ENCODE measurements at places on chromosomes 3 and 15. TPM values are rescaled to one million over a fixed set of nuclear protein-coding genes. Genes with fewer than 3 reads are reported as not detected.

DNA sequence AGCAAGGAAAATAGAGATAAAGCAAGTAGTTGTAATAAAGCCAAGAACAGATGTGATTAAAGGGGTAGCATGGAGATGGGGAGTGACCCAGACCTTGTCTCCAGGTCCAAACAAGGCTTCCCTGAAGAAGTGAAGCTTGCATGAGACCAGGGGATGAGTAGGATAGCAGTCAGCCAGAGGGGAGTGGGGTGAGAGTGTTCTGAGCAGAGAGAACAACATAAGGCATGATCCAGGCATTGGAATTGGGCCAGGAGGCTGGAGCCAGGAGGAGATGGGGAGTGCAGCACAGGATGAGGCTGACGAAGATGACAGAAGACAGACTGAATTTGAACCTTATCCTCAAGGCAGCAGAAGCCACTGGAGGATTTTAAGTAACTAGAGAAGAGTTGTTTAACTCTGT lies 7.2 kb downstream of the TMOD2 start:
- no peak for DNase-seq

DNA sequence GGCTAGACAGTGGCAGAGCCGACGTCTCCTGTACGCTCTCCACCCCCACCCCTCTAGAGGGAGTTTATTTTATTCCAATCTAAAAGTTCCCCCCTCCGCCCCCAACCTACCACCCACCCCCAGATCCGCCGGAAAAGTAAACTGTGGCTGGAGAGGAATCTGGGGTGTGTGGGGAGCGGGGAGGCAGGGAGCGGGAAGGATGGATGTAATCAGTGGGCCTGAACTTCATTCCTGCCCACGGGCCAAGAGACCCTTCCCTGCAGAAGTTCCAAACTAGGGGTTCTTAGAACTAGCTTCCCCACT lies 537 bp upstream of the CSRNP1 start:
- DNase-seq: no peak

LRRC2 gene
- 0.17 TPM for total RNA-seq

GRCh38 chr3:118984699-118985098 lies 49.9 kb downstream of the IGSF11 start:
- DNase-seq: no peak

AADAC gene
- 0.17 TPM for total RNA-seq

CHRD gene
- 23.9 TPM for total RNA-seq

- DNase-seq: no peak
Observed at GRCh38 chr3:120470870-120471269, 20.1 kb upstream of the FSTL1 start.

- DNase-seq: no peak
Observed at GRCh38 chr3:127819086-127819485, 3.2 kb downstream of the MGLL start.

LMLN gene
- 18.2 TPM for total RNA-seq

DNA sequence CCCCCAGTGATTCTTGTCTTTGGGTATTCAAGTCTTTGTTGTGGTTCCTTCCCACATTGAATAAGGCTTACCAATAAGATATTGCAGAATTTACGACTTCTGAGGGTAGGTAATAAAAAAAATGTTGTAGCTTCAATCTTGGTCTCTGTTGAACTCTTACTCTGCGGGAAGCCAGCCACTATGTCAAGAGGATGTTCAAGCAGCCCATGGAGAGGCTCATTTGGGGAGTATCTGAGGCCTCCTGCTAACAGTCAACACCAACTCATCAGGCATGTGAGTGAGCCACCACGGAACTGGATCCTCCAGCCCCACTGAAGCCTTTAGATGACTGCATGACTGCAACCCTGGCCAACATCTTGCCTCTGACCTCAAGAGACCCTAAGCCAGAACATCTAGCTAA lies 3.2 kb upstream of the TBC1D23 start:
- DNase-seq: peak; percentile 42

GRCh38 chr3:76367281-76367680 lies 581.9 kb upstream of the ZNF717 start:
- DNase-seq: no peak

COLQ gene
- total RNA-seq: not detected

DNA sequence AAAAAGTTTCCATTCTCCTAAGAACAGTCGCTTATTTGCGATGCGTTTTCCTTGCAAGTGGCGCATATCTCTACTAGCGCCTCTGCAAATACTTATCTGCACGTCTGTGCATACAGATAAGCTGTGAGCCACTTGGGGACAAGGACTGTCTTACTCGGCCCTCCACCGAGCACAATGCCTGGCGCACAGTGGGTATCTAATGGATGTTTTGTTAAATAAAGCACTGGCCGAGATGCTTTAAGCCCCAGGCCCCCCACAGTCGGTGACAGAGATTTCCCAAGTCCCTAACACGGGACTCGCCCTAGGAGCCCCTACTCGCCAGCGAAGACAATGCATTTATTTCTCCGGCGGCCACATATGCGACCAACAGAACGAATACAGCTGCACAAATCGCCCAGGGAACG lies 503 bp downstream of the HLTF start:
- peak; percentile 42 for DNase-seq

CCRL2 gene
- not detected for total RNA-seq

DNA sequence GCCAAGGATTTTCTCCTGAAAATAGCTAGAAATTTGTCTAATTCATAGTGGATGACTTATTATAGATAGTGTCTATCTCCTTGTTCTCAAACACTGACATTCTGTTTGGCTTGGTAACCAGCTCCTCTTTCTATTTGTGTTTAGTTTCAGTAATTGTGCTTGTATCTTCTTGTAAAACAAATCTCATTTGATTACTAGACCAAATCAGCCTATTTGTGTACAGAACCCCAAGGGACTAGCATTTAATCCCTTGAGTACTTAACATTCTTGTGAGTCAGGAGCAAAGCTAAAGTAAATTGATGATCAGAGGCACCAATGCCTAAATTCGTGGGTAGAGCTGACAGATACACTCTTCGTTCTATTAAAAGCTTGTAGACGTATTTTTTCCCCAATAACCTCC lies 306.5 kb upstream of the SLITRK3 start:
- DNase-seq: no peak

- DNase-seq: peak; percentile 7
Observed at GRCh38 chr3:154242766-154243165, 81.5 kb downstream of the DHX36 start.

DNA sequence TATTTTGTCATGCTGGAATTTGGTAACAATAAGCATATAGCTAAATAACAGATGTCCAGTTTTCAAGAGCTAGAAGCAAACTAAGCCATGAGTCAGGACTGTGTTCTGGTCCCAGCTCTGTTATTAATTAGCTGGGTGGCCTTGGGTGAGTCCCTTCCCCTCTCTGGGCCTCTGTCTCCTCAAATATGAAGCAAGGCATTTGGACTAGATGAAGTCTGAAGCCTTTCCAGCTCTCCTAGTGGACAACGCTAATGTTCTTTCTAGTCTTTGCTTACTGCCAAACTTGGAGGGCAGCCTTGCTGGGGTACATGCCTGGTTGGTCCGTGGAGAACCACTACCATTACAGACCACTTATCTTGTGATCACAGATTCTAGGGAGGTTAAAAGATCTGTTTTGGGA lies 127.6 kb downstream of the DUT start:
- no peak for DNase-seq

GPR156 gene
- 2.4 TPM for total RNA-seq

- no peak for DNase-seq
Observed at GRCh38 chr15:55277116-55277564, 12.5 kb downstream of the RAB27A start.

DNA sequence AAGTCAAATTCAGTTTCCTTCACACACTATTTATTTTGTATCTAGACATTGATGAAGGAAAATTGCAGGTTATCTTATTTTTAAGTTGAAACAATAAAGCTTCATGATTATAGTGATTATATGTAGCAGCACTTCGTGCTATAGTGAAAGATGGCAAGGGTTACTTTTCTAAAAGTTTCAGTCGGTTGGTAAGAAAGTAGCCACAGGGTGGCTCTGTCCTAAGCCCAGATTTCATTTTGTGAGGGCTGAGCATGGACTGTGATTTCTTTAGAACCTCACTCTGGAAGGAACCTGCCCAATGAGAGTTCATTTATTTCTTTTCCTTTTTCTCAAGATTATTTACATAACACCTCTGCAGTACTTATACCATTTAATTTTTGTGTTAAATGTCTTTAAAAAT lies 66.5 kb downstream of the NME9 start:
- no peak for DNase-seq

CHRNB4 gene
- total RNA-seq: not detected

ADCY5 gene
- 0.99 TPM for total RNA-seq

PIF1 gene
- total RNA-seq: 0.60 TPM

DNA sequence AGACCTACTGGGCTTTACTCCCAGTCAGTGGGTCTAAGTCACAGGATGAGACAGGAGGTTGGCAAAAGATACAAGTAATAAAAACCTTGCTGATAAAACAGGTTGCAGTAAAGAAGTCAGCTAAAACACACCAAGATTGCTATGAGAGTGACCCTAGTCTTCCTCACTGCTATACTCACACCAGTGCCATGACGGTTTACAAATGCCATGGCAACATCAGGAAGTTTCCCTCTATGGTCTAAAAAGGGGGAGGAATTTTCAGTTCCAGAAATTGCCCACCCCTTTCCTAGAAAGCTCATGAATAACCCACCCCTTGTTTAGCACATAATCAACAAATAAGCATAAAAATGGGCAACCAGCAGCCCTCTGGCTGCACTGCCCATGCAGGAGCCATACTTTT lies 966.7 kb upstream of the ROBO1 start:
- DNase-seq: no peak

ERICH6 gene
- total RNA-seq: not detected

GRCh38 chr3:149120051-149120972 lies 9.1 kb upstream of the HPS3 start:
- DNase-seq: peak; percentile 76

DNA sequence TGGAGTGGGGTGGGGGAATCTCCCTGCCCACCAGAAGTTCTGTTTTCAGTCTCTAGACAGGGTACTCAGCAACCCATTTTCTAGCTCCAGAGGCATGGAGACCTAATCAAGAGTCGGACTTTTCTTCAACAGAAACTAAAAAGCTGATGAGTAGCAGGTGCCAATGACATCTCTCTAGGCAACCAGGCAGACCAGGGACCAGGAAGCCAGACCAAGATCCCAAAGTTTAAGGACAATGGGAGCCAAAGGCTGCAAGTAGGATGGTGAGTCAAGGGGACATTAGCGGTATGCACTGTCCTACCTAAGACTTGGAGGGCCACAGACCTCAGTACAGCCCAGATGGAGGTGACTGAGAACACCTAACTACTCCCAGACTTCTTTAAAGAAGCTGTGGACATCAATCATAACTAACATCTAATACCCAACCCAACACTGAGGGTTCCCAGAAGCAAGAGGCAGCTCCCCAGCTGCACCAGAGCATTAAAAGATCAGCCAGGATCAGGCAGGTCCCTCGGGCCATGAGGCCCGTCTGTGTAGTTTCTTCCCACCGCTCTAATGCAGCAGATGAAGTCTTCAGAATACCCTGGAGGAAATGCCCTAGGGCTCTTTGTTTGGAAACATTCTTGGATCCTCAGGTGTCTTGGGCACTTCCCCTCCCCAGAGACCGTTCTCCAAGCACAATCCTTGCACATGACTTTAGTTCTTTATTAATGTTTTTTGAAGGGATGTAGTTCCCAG lies 979 bp downstream of the CCDC71 start:
- DNase-seq: no peak

DNA sequence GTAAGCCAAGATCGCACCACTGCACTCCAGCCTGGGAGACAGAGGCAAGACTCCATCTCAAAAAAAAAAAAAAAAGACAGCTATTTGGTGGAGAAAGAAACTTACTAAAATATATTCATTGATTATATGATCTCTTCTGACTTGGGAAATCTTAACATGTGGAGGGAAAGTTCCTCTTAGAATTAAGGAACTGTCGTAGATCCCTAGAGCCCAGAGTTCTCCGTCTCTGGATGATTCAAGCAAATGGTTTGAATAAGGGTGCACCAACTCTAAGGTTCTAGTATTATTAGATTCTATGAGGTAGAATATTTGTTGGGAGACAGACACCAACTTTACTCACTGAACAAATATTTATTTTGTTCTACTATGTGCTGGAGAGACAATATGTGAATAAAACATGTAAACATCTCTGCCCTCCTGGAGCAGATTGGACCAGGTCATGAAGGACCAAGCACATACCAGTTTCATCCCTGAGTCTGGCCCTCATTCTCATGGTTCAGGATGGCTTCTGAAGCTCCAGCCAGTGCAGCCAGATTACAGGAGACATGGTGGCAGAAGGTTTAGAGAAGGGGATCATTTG lies 129.7 kb downstream of the MITF start:
- no peak for DNase-seq

- DNase-seq: peak; percentile 65
Observed at GRCh38 chr15:35751413-35752133, 205.6 kb upstream of the DPH6 start.

DNA sequence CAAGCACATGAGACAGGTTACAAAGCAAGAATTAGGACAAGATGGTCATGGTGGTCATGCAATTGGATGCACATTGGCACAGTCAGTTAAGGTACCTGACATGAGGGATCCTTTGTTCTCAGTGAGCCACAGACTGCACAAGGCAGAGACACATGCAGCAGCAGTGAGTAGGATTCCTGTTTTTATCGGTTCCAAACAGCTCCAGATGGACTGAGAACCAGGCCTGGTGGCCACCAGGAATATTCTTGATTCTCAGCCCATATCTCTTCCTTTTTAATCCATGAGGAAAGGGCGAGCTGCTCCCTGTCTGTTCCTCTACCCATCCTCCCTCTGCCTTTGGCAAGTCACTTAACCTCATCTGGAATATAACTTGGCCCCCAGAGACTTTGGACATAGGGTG lies 410.8 kb downstream of the GAP43 start:
- no peak for DNase-seq

GRCh38 chr3:58664611-58665010 lies 2.0 kb downstream of the FAM3D start:
- DNase-seq: no peak

DNA sequence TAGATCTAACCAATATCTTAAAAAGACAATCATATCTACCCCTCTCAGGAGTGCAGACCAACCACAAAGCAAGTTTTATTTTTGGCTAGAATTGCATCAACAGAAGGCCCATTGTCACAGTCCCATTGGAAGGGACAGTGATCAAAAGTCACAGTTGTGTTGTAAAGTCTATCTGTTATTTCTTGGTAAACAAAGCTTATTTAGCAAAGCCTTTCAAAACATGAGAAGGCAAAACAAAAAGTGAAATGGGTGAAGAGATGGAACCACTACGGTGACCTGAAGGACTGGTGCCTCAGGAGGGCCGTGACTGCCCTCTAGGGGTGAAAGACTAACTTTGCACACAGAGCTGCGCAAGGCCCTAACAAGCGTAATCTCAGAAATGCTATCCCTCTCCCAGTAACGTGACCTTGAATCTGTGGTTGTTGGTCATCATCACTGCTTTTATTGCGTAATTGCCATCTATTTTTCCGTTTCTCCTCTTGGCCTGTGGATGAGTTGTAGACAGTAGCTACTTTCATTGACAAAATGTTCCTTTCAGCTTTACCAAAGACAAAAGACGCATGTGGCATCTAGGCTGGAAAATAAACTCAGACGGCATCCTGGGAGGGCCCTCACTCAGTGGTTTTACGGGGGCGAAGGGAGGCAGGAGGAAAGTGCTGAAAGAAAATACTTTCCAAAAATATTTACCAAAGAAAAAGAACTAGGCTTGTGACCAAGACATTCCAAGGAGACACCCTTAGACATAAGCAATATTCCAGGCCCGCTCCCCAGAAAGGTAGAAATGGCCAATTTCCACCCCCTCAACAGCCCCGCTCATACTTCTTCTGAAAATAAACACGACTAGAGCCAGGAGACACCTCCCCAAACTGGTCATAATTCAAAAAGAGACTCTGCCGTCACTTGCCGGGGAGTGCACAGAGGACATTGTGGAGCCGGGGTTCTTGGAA lies 79.4 kb downstream of the FRMD4B start:
- peak; percentile 78 for DNase-seq
